H1 (cell line): ENCODE measurements at places on chromosomes 3 and 15. TPM values are rescaled to one million over a fixed set of nuclear protein-coding genes. Genes with fewer than 3 reads are reported as not detected.

DNA sequence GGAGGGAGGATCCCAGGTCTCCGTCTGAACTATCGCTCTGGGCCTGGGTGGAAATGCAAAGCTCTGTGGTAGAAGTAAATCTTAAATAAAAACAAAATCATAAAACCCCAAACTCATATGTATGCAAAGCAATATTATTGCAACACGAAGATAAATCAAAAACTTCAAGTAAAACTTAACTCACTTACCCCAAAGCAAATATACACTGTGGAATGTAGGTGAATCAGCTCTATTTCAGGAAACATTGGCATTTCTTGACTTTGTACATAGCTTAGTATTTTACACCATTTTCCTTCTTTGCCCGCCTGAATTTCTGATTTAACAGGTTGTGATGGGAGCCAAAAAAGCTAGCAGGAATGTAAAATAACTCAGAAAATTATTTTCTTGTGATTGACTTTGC lies 126.2 kb downstream of the TPRG1 start:
- no peaks in the 10 kb centered on the region for H3K4me1 ChIP-seq
- H3K27me3 ChIP-seq, result no peaks in the 10 kb centered on the region
- DNase-seq, result no peak
- no peak overlapping the region for H3K4me3 ChIP-seq
- no peaks in the 10 kb centered on the region for H3K36me3 ChIP-seq

DNA sequence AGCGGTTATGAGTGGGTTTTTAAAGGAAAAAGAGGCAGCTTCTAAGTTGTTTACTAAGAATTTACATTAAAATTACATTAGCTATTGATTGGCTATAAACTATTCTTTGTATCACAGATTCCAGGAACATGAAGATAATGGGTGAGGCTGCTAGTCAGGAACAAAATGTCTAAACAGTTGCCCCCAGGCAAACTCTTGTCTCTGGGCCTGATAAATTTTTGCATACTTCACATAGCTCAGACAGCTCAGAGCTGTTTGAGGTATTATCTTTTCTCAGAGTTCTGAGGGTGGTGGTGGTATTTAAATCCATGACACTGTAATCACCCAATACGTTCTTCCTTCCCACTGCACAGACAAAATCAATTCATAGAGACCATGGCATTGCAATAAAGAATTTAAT lies 2.1 kb upstream of the HACD2 start:
- peaks cover 12% of the 10 kb centered on the region for H3K36me3 ChIP-seq
- no peak overlapping the region for H3K4me3 ChIP-seq
- no peak overlapping the region for H3K27ac ChIP-seq
- no peaks in the 10 kb centered on the region; the same call in 1 of the 2 replicates for H3K4me1 ChIP-seq
- H3K27me3 ChIP-seq, result no peaks in the 10 kb centered on the region
- DNase-seq, result no peak

DNA sequence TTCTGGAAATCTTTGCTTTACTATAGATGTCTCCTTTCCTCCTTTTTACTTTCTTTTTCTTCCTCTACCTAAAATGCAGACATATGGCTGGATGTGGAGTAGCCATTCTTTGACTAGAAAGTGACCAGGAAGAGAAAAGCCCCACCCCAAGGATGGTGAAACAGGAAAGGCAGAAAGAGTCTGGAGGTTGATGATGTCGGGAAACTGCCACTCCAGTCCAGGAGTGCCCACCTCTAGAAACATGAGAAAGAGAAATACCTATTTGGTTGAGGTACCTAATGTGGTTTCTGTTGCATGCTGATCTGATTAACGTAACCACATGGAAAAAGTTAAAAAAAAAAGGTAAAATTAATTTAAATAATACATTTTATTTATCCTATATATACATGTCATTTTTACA lies 55.2 kb upstream of the SSR3 start:
- no peaks in the 10 kb centered on the region for H3K27me3 ChIP-seq
- H3K4me3 ChIP-seq, result no peak overlapping the region
- H3K27ac ChIP-seq, result no peak overlapping the region
- no peak for DNase-seq
- peaks cover 6% of the 10 kb centered on the region; the same call in 1 of the 2 replicates for H3K4me1 ChIP-seq
- no peaks in the 10 kb centered on the region for H3K36me3 ChIP-seq

GRCh38 chr3:179603831-179604230 lies 607 bp downstream of the MRPL47 start:
- peak overlapping the region; percentile 81 for H3K4me3 ChIP-seq
- no peak for DNase-seq
- no peaks in the 10 kb centered on the region for H3K4me1 ChIP-seq
- no peaks in the 10 kb centered on the region for H3K27me3 ChIP-seq

AADACL2 gene
- not detected in 2 replicates for total RNA-seq

C3orf22 gene
- total RNA-seq, result not detected in 2 replicates
